ENCODE measurements at places on chromosomes 13 and 19. TPM values are rescaled to one million over a fixed set of nuclear protein-coding genes. Genes with fewer than 3 reads are reported as not detected.

DNA sequence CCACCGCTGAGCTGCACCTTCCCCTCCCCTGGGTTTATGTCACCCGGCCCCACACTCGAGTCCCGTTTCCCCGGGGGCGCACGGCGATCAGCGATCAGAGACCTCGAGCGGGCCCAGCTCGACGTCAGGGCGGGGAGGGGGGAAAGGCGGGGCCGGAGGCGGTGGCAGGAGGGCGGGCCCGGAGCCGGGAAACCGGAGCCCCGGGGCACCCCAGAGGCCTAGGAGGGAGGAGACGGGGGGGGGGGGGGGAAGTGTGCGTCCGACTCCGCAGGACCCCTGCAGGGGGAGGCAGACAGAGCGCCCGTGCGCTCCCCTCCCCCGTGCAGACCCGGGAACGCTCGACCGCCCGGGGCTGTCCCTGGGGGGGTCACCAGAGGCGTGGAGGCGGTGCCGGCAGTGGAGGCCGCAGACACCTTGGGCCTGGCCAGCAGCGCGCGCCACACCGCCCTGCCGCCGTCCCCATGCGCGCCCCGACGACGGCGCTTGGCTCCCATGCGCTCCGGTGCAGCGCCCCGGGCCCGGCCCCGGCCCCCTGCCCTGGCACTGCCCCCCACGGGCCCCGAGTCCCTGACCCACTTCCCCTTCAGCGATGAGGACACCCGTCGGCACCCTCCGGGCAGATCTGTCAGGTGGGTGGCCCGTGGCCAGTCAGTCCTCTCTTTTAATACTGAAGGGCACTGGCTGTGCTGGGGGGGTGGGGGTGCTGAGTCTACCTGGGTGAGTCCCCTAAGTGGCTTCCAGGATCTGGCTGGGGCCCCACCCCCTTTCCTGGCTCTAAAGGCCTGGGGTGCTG, 11.8 kb downstream of the PDE4A start:
- peak; percentile 89 for DNase-seq

DNA sequence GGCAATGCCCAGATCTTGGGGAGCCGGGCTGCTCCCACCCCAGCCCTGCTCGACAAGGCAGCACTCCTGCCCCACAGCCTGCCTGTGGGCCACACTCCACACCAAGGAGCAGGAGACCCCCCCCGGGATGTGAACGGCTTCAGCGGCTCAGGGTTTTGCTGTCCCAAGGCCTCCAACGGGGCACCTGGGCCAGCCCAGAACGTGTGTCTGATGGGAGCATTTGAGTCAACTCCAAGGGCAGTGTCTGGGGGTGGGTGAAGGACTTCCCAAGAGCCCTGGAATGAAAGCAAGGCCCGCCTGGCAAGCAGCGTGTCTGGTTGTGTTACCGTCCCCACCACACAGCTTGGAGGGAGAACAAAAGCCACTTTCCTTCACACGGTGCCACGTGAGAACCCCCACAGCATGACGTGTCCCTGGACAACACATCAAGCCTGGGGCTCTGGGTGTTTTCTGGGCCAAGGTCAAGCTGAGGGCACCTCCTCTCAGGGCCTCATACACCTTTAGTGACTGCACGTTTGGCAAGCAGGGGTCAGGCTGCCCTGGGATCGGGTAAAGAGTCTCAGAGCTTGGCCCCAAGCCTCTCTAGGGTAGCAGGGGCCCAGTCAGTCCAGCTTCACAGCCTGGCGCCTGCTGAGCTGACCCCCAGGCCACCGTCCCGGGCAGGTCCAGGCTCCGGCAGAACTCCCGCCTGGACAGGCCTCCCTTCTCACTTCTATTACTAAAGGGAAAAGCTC, 6.0 kb downstream of the C13orf46 start:
- peak; percentile 43 for DNase-seq

DNA sequence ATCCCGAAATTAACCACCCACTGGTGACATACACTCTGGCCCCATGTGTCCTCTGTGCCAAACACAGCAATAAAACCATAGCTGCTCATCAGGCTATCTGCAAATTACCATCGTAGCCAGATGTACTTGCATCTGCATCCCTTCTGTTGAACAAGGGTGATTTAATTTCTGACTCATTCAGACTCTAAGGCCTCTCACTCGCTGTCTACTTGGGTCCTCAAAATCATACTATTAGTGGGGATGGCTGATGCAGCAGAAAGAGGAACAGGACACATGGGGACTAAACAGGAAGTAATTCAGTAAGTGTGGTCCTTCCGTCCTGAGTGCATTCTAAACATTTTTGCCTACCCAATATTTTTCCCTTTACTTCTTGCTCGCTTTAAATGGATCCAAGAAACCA, 2275.0 kb upstream of the PCDH20 start:
- DNase-seq: no peak

GRCh38 chr19:58085348-58085875, 12.6 kb downstream of the ZSCAN18 start:
- DNase-seq: no peak

Gene CLDN10
- total RNA-seq: not detected

Gene IL27RA
- total RNA-seq: 3.5 TPM

DNA sequence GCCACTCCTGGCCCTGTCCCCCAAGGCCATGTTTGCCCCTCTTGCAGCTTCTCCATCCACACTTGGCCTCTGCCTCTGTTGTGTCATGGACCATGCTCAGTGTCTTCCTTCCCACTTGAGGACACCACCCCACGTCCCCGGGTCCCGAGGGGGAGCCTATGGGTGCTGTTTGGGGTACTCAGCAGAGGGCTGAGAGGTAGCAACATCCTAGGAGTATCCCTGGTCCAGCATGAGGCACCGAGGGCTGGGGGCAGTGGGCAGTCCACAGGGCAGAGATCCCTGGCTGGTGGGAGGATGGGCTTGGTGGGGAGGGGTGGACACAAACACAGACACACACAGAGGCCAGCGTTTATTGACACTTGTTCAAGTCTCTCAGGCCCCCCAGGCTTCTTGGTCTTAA, 1.7 kb downstream of the COX7A1 start:
- DNase-seq: peak; percentile 57

Gene GJB2
- not detected for total RNA-seq

- peak; percentile 85 for DNase-seq
Measured at GRCh38 chr19:18208098-18208951, 4.5 kb upstream of the RAB3A start.

- DNase-seq: no peak
Measured at GRCh38 chr13:66809485-66809884, 420.7 kb downstream of the PCDH9 start.

Gene DDA1
- 29.7 TPM for total RNA-seq

Gene CFD
- 232 TPM for total RNA-seq

Gene ENOX1
- total RNA-seq: 2.6 TPM

- DNase-seq: peak; percentile 71
Measured at GRCh38 chr13:107211073-107211472, 643.1 kb upstream of the ARGLU1 start.

DNA sequence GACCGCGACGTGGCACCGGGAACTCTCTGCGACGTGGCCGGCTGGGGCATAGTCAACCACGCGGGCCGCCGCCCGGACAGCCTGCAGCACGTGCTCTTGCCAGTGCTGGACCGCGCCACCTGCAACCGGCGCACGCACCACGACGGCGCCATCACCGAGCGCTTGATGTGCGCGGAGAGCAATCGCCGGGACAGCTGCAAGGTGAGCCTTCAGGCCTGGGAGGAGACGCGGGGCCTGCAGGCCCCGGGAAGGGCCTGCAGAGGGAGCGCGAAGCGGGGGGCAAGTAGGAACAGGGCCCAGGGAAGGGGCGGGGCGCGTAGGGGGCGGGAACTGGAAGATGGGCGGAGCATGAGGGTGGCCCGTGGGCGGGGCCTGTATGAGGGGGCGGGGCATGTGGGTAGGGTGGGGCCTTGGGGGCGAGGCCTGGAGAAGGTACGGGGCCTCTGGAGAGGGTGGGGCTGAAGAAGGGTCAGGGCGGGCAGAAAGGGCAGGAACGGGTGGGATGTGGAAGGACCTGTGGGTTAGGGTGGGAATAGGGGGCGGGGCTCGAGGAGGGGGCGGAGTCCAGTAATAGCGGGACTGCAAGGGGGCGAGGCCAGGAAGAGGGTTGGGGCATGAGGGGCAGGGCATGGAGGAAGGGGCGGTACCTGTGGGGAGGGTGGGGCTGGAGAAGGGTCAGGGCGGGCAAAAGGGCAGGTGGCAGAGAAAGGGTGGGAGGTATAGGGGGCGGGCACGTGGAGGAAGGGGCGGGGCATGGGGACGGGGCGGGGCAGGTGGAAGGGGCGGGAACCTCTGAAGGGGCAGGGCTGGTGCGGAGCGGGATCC, 2.5 kb downstream of the CFD start:
- peak; percentile 81 for DNase-seq

Gene TTYH1
- 3.0 TPM for total RNA-seq

Measured in right cardiac atrium (tissue), 5 donors.